ENCODE measurements at places on chromosomes 11 and 22.

DNA sequence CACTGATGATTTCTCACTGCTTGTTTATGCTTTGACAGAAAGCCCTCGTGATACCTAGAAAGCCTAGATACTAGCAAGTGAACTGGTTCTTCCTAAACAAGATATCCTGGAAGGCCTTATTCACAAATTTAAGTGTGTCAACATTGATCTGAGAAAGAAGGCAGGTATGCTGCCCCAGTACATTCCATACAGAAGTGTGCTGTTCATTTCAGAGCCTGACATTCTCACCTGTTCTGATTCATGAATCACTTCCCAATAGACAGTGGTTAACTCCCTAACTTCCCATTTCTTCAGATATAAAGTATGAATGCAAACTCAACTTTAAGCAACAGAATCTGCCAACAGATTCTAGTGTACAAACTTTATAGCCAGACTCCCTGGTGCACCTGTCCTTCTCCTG is 15.5 kb upstream of the RASSF10 start:
- no peak for DNase-seq

DNA sequence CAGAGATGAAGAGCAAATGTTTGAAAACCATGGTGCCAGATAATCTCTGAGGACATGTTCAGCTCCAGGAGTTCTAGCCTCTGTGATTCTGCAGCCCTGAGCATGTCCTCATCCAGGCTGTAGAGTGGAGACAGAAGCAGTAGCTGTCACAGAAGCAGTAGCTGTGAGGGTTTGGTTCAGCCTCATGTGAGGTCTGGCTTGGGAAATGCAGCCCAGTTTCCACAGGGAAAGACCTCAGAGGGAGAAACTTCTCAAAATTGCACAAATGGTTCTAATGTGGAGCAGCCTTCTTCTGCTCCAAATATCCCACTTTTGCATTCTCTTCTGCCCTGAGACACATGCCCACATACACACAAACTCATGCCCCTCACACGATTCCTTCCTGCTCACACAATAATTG is 48.4 kb downstream of the DBX1 start:
- no peak for DNase-seq

DNA sequence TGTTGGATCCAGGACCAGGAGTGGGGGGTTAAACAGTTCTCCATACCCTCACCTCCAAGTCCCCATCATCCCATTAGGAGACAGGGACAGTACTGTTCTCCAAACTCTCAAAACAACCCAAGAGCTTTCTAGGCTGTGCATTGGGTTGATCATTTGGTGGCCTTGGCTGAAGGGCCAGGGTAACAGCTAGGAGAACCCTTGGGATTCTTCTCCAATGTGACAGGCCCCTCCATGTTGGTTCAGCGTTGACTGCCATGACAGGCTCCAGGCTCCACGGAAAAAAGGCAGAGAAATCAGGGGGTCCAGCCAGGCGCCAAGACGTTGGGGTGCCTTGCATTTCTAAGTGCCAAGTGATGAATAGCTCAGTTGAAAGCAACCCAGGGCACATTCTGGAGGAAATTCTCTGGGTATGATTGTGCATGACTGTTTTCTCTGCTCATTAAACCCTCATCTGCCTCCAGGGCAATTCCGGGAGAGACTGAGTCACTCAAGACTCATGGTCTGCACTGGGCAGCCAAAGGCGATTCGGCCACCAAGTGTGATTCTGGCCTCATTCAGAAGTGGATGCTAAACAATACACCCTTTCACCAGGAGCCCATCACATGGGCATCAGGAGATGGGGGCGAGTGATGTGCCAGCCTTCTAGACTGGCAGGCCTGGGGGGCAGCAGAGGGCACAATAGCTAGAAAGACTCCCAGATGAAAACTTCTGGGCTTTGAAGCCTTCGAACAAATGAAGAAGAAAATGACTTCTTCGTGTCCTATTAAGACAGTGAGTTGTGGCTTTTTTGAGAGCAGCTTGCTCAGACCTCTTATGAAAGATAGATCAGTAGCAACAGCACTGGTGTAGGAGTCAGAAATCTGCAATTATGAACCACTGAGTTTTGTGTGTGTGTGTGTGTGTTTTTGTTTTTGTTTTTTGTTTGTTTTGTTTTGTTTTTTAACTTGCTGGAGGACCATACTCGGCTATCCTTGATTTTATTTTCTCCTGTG is 27.7 kb downstream of the CD44 start:
- peak; percentile 30 for DNase-seq

DNA sequence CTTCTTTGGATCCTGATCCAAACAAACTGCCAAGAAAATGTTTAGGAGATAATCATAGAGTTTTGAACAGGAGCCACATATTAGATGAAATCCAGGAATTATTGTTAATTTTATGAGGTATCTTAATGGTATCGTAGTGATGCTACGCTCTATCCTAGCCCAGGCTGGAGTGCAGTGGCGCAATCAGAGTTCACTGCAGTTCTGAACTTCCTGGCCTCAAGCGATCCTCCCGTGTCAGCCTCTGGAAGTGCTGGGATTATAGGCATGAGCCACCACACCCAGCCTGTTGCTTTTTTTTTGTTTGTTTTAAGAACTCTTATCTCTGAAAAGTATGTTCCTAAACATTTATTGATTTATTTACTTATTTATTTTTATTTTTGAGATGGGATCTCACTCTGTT is 2.4 kb downstream of the GSTT4 start:
- DNase-seq = no peak

DNA sequence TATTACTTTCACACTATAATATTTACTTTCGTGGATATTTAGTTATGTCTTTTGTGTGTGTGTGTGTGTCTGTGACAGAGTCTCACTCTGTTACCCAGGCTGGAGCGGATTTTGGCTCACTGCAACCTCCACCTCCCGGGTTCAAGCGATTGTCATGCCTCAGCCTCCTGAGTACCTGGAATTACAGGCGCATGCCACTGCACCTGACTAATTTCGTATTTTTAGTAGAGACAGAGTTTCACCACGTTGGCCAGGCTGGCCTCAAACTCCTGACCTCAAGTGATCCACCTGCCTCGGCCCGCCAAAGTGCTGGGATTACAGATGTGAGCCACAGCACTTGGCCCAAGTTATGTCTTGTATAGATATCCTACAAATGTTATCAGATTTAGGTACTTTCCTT is 9.9 kb downstream of the PISD start:
- no peak for DNase-seq

DNA sequence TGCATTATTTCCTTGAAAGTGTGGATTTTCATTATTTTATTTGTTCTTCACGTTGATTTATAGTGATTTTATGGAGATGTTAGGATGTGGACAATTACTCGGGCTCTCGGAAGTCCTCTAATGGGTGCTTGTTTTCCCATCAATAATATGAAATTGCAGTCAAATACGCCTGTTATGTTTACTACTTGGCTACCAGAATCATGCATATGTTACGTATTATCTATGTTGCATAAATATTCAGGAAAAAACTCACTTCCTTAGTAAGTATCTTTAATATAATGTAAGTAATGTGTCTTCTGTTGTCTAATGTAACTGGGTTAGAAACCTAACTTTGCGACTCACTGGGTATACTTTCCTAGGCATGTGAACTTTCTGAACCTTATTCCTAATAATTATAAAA is 823.4 kb upstream of the CHORDC1 start:
- no peak for DNase-seq

DNA sequence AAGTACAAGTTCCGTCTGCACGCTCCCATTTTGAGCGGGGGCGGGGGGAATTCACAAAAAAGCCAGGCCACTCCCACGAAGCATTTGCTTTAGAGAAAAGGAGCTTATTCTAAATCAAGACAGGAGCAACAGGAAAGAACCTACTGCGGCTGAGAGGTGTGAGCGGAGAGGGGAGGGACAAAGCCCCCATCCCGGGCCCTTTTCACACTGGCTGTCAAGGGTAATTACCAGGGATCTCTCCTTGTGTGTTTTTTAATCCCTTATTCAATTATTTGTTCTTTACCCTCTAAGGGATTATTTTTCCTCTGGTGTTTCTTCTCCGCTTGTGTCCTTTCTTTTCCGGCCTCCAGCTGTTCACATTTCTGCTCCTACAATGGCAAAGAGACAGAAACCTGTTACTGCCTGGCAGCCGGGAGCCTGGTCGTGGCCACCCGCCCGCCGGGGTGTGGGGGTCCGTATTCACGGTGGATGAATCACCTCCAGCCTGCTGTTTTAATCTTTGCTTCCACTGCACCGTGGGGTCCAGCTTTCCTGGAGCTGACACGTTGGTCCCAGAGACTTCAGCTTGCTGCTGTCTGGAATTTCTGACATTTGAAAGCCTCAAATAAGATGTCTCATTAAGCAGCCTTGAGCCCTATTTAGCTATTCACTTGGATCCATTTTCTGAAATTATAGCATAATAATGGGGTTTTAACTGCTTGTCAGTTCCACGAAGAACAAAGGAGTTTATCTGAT is 61.4 kb upstream of the FADD start:
- DNase-seq = no peak

- DNase-seq = no peak
These were observed 5.6 kb downstream of the PNPLA5 start for GRCh38 chr22:43886231-43886630.

DNA sequence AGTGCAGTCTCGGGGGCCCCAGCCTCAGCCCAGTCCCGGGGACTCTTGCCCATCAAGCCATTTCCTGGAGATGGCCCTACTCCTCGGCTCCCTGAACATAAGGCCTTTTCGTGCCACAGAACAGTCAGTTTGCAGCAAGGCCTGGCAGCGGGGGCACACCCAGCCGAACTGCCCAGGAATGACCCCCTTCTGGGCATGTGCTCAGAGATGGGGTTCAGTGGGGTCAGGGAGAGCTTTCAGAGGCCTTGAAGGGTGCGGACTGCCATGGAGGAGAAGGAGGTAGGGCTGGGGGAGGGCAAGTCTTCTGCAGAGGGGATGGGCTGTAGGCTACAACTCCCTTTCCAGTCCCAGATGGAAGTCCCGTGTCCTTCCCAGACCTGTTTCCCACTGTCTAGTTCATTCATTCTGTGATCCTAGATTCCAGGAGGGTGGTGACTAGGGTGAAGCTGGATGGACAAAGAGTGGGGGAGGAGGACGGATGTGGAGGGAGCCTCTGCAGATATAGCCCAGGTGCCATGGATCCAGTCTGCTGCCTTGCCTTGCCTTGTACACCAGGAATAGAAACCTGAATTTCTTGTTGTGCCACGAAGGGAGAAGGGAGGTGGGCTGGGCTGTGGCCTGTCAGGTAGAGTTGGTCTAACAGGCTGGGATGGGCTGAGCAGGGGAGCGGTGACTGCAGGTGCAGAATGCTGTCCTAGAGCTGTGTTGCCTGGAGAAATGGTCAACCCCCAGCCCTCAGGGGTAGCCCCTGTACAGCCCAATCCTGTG is 14.2 kb upstream of the OMP start:
- DNase-seq = no peak

DNA sequence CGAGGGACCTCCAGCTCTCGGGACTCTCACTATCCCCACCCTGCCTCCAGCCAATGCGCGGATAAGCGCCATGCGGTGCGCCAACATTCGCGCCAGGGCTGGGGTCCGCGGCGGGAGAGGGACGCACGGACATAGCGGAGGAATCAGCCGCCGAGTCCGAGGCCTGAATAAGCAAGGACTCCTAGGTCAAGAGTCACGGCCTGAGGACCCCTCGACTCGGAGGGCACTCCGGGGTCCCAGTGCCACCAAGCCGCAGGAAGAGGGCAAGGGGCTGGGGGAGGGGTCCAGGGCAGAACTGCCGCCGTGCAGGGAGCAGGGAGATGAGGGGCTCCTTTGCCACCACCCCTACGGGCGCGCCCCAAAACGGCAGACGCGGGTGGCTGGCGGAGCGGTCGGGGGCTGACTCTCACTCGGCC is 552 bp downstream of the DSCAML1 start:
- no peak for DNase-seq

DNA sequence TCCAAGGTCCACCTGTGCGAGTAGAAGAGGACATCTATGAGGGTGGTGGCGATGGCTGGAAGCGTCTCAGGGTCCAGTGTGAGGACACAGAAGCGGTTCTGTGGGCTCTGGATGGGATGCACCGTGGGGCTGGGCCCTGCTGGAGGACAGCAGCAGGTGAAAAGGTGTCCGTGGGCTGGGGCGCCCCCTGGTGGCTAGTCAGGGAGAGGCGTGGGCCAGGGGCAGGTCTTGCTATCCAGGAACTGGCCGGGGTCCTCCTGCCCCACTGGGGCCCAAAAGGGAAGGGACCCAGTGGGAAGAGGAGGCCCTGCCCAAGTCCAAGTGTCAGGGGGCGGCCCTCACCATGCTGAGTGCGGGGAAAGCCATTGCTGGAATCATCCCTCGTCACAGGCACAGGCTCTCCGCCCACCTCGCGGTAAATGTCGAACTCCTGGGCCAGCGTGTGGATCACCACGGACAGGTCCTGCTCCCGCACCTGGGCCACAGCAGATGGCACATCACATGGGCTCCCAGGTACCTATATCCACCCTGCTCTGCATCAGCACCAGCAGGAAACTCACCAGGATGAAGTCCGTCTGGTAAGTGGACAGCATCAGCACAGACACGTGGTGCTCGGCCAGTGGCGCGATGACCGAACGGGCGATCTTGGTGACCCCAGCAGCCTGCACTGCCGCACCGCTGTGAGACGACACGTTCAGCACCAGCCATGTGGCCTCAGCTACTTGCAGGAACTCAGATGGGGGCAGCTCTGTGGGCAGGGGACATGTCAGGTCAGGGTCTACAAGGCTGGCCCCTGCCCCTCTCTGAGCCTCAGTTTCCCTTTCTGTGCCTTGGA is 2.3 kb downstream of the CASTOR1 start:
- peak; percentile 85 for DNase-seq

DNA sequence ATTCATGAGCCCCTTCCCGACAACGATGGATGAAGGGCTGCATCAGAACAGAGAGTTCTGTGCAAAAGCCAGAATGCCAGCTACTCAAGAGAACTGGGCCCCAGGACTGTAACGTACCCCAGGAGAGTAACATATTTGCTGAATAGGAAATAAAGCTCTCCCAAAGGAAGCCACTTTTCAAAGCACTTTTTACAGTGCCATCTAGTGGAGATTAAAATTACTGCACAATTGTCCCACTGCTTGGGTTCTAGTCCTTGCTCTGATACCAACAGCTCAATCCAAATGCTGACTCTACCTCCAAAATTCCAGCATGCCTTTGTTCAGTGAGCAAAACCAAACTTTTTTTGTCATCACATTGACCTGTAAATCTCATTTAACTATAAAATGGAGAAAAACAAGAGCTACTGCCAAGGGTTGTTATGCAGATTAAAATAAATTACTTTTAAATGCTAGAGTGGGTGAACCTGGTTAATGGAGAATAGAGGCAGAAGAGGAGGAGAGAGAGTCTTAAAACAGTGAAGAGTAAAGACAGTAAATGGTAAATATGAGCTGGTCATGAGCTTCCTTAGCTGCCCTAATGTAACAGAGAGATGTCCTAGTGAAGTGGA is 87.6 kb upstream of the FSHB start:
- DNase-seq = no peak

GRCh38 chr22:44618400-44618799 is 83.6 kb upstream of the PRR5 start:
- no peak for DNase-seq

GRCh38 chr11:65448418-65449105 is 26.0 kb downstream of the NEAT1 start:
- DNase-seq = no peak
